ENCODE measurements at places on chromosomes 1 and 21.

- DNase-seq: no peak
- H3K4me3 ChIP-seq: no peak overlapping the region
- H3K27me3 ChIP-seq: no peaks in the 10 kb centered on the region
- no peaks in the 10 kb centered on the region for H3K36me3 ChIP-seq
- no peak overlapping the region for H3K27ac ChIP-seq
Observed at GRCh38 chr21:14757533-14758327, 211.6 kb upstream of the SAMSN1 start.

DNA sequence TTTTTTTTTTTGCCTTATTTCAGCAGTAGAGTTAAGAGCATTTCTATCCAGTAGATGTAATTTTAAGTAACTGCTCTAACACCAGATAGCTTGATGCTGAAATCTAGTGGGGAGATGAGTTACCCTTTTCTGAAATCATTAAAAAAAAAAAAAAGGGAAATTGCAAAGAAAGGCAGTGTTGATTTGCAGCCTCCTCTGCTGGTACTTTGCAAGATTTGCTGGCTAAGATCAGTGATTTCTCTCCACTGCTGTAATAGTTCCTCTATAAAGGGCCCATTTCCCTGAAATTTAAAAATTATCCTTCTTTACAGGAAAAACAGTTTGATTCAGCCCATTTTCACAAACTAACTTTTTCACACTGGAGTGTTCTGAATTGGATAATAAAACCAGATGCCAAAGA lies 120.6 kb downstream of the PTBP2 start:
- no peak overlapping the region for H3K27ac ChIP-seq
- H3K4me3 ChIP-seq: no peak overlapping the region
- no peaks in the 10 kb centered on the region for H3K4me1 ChIP-seq
- DNase-seq: no peak
- no peaks in the 10 kb centered on the region for H3K36me3 ChIP-seq

- H3K36me3 ChIP-seq: peaks cover 4% of the 10 kb centered on the region
- no peak overlapping the region for H3K4me3 ChIP-seq
- H3K4me1 ChIP-seq: peaks cover 15% of the 10 kb centered on the region
- H3K27ac ChIP-seq: no peak overlapping the region
Observed at GRCh38 chr1:246114369-246114768, 392.7 kb downstream of the SMYD3 start.

DNA sequence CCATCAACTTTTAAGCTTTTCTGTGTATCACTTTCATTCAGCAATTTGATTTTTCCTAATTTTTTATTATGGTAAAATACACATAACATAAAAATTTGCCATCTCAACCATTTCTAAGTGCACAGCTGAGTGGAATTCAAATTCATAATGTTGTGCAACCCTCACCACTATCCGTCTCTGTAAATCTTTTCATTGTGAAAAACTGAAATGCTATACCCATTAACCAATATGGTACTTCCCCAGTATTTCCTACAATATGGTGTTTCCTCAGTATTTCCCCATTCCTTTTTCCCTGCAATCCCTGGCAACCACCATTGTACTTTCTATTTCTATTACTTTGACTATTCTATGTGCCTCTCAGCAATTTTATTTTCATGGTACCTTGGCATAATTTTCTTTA lies 6.8 kb downstream of the STPG1 start:
- no peak for DNase-seq
- peaks cover 2% of the 10 kb centered on the region for H3K36me3 ChIP-seq
- peaks cover 2% of the 10 kb centered on the region for H3K4me1 ChIP-seq
- no peak overlapping the region for H3K4me3 ChIP-seq
- no peak overlapping the region for H3K27ac ChIP-seq

DNA sequence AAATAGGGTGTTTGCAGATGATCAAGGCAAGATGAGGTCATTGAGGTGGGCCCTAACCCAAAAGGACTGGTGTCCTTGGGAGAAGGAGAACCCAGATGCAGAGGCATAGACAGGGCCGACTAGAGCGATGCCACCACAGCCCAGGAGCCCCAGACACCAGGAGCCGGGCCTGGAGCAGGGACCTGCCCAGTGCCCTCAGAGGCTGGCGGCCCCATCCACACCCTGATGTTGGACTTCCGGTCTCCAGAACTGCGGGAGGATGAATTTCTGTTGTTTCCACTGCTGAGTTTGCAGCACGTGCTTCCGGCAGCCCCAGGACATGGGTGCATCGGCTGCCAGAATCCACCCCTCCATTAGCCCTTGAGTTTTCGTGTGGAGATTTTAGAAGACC lies 7.2 kb upstream of the ACTRT2 start:
- peaks cover 2% of the 10 kb centered on the region for H3K4me1 ChIP-seq
- no peak overlapping the region for H3K4me3 ChIP-seq
- DNase-seq: no peak
- no peaks in the 10 kb centered on the region for H3K36me3 ChIP-seq
- H3K27ac ChIP-seq: no peak overlapping the region

DNA sequence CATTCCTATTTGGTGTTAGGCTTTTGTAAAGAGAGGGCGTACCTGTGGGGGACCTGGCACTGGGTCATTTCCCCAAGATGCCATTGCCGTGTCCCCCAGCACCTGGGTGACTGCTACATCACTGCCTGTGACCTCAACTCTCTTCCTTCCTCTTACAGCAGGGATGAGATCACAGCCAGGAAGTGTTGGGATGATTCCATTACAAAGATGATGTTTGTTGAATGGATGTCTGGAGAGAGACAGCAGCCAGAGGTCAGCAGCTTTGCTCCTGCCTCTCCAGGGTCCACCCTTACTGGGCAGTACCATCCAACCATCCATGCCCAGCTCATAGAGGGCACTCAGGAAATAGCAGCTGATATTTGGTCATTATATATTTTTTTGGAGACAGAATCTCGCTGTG lies 35.1 kb downstream of the TMEM51 start:
- DNase-seq: no peak
- peaks cover 9% of the 10 kb centered on the region for H3K27me3 ChIP-seq
- H3K27ac ChIP-seq: no peak overlapping the region
- H3K4me3 ChIP-seq: no peak overlapping the region
- H3K36me3 ChIP-seq: no peaks in the 10 kb centered on the region
- H3K4me1 ChIP-seq: no peaks in the 10 kb centered on the region

DNA sequence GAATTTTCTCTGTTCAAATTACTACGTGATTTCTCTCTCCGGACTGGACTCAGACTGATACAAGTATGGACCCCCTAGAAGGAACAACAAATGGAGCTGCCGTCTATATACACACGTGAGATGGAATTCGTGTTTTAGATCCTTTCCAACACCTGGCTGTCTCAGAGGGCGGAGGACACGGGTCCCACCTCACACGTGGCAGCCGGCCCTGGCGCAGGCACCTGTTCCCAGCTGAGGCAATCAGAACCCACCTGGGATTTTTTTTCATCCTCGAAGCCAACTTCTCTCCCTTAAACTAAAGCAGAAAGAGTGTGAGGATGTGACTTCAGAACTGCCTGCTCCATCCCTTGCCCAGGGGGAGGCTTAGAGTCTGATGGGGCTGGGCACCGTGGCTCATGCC lies 34.1 kb upstream of the SCCPDH start:
- H3K36me3 ChIP-seq: no peaks in the 10 kb centered on the region
- no peak for DNase-seq
- no peaks in the 10 kb centered on the region for H3K27me3 ChIP-seq
- H3K4me1 ChIP-seq: no peaks in the 10 kb centered on the region
- H3K27ac ChIP-seq: no peak overlapping the region

- H3K27ac ChIP-seq: no peak overlapping the region
- no peak for DNase-seq
- peaks cover 12% of the 10 kb centered on the region for H3K36me3 ChIP-seq
- no peak overlapping the region for H3K4me3 ChIP-seq
- no peaks in the 10 kb centered on the region for H3K27me3 ChIP-seq
- H3K4me1 ChIP-seq: no peaks in the 10 kb centered on the region
Observed at GRCh38 chr1:233211595-233211994, 83.9 kb downstream of the PCNX2 start.

GRCh38 chr21:43193088-43193650 lies 24.4 kb downstream of the CRYAA start:
- H3K27me3 ChIP-seq: no peaks in the 10 kb centered on the region
- no peak overlapping the region for H3K4me3 ChIP-seq

GRCh38 chr1:212561501-212561931 lies 47.0 kb upstream of the ATF3 start:
- DNase-seq: no peak
- H3K27me3 ChIP-seq: peaks cover 6% of the 10 kb centered on the region
- no peak overlapping the region for H3K27ac ChIP-seq
- peaks cover 32% of the 10 kb centered on the region for H3K4me1 ChIP-seq

GRCh38 chr1:27106561-27107323 lies 48.2 kb downstream of the SLC9A1 start:
- peak overlapping the region; percentile 66 for H3K27ac ChIP-seq
- DNase-seq: no peak
- H3K4me3 ChIP-seq: no peak overlapping the region

DNA sequence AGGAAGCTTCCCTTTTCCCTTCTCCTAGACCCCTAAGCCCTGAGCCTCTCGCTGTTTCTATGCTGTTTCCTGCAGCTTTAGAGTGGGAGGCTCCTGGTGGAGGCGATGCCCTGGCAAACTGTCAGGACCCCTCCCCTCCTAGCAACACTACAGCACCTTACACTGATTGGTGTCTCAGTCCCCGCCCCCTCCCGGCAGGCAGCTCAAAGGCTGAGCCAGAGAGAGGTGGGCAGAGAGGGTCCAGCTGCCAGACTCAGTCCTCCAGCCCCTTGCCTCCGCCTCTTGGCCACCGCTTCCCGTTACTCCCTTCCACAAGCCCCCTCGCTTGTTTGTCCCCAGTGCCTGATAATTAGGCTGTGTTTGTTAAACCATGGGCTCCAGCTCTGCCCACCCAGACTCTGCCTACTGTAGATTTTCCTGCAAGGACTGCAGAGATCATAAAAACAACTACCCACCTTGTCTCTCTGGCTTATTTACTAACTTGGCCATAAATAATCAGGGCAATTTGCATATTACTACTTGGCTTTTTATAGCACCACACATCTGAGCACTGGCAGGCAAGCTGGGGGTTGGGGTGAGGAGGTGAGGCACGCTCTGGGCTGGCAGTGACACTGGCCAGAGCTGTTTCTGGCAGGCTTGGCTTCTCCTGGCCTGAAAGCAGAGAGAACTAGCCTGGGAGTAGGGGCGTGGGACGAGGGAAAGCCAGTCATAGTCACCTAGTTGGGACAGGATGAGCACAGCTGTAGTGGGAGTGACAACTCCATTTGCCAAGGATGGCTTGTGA lies 107.5 kb downstream of the CSMD2 start:
- H3K4me1 ChIP-seq: no peaks in the 10 kb centered on the region
- DNase-seq: no peak
- no peaks in the 10 kb centered on the region for H3K36me3 ChIP-seq

- H3K4me3 ChIP-seq: no peak overlapping the region
- DNase-seq: no peak
Observed at GRCh38 chr1:156693848-156694689, 11.3 kb downstream of the CRABP2 start.

- no peak overlapping the region for H3K4me3 ChIP-seq
- peaks cover 40% of the 10 kb centered on the region for H3K4me1 ChIP-seq
- H3K36me3 ChIP-seq: peaks cover 23% of the 10 kb centered on the region
- H3K27ac ChIP-seq: no peak overlapping the region
- no peak for DNase-seq
Observed at GRCh38 chr1:155698382-155699038, 9.6 kb downstream of the DAP3 start.

DNA sequence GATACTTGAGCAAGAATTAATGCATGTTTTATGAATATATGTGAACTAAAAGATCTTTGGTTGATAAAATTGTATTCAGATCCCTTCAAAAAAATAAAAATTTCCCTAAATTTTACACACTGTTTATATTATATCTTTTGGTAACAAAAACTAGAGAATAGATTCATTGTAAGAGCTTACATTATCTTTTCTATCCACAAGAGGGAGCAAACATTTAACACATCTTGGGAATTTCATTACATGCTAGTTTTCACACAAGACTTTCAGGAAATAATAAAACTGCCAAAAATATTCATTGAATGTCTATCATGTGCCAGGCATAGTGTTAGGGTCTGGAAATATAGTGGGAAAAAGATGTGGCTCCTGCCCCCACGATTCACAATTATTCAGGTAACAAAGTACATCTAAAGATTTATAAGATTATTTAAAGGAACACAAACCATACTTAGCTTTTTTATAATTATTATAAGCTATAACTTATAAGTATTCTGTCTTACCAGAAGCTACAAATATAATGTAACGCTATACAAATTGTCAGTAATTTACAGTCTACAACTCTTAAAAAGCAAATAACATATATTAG lies 30.6 kb downstream of the FAF1 start:
- DNase-seq: no peak
- H3K36me3 ChIP-seq: peaks cover 14% of the 10 kb centered on the region
- H3K27me3 ChIP-seq: no peaks in the 10 kb centered on the region
- peaks cover 39% of the 10 kb centered on the region for H3K4me1 ChIP-seq
- no peak overlapping the region for H3K4me3 ChIP-seq

GRCh38 chr1:56413671-56414199 lies 165.6 kb downstream of the PLPP3 start:
- DNase-seq: no peak
- no peaks in the 10 kb centered on the region for H3K36me3 ChIP-seq
- H3K4me3 ChIP-seq: no peak overlapping the region
- no peaks in the 10 kb centered on the region for H3K4me1 ChIP-seq

DNA sequence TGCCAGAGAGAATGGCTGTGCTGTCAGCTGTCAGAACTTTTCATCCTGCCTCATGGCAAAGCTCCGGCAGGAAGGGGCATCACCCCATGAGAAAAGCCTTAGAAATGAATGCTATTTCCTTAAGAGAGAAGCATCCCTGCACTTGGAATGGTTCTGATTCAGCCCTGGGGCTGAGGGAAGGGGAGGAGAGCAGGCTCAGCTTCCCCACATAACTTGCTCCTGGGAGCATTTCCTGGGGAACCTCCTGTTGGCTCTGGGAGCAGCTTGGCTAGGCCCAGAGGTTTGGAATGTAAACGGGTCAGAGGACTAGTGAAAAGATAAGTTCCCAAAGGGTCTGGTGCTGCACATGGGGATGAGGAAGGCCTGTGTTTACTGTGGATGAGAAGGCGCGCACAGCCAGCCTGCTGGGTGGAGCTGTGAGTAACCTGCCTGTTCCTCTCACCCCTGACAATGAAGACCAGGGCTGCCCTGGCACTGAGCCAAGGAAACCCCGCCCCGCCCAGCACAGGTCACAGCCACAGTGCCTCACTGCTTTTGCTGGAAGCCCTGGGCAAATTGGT lies 5.0 kb downstream of the PRELP start:
- DNase-seq: peak; percentile 59
- peaks cover 7% of the 10 kb centered on the region for H3K4me1 ChIP-seq
- no peak overlapping the region for H3K27ac ChIP-seq
- no peaks in the 10 kb centered on the region for H3K36me3 ChIP-seq
- no peak overlapping the region for H3K4me3 ChIP-seq

Measured in activated CD8-positive, alpha-beta T cell treated with anti-CD3 and anti-CD28 coated beads for 36 hours (primary cell).